Psoas muscle (tissue), 8 donors: ENCODE measurements at places on chromosomes 12 and 14. TPM values are rescaled to one million over a fixed set of nuclear protein-coding genes. Genes with fewer than 3 reads are reported as not detected.

Gene TAS2R43
- total RNA-seq: 0.36 TPM

Gene RNASE7
- 0.43 TPM for total RNA-seq

Gene LMNTD1
- total RNA-seq: not detected

Gene TAS2R14
- total RNA-seq: 0.52 TPM

Gene DNAAF2
- total RNA-seq: 6.0 TPM

Gene CLEC1B
- total RNA-seq: not detected

Gene C14orf39
- total RNA-seq: 4.4 TPM

Gene OTOGL
- not detected for total RNA-seq

Gene BRI3BP
- 1.3 TPM for total RNA-seq

Gene SIRT4
- total RNA-seq: 6.1 TPM

Gene COL2A1
- not detected for total RNA-seq

Gene FGD4
- 9.8 TPM for total RNA-seq

Gene RNASE3
- total RNA-seq: not detected

Gene SLC25A29
- 6.3 TPM for total RNA-seq

Gene KNTC1
- 2.3 TPM for total RNA-seq

Gene RNASE4
- 0.77 TPM for total RNA-seq

Gene FOXN4
- total RNA-seq: not detected

Gene IFI27
- 119 TPM for total RNA-seq

Gene PTPRB
- total RNA-seq: 16.5 TPM

Gene COA8
- 77.7 TPM for total RNA-seq

Gene DNAJC22
- not detected for total RNA-seq

Gene PPM1H
- 1.8 TPM for total RNA-seq

Gene GLIPR1
- total RNA-seq: 4.6 TPM

Gene IRAK3
- total RNA-seq: 3.6 TPM

Gene SNAPC1
- 4.6 TPM for total RNA-seq

Gene IPO8
- 37.2 TPM for total RNA-seq

Gene MSI1
- not detected for total RNA-seq

Gene APOLD1
- 20.4 TPM for total RNA-seq

Gene ADAMTS20
- total RNA-seq: not detected

Gene LHX5
- total RNA-seq: not detected

Gene SCNN1A
- 0.40 TPM for total RNA-seq

Gene MMP14
- total RNA-seq: 9.6 TPM

Gene ZFHX2
- 2.9 TPM for total RNA-seq

Gene FBRSL1
- total RNA-seq: 40.1 TPM

Gene MYF6
- 377 TPM for total RNA-seq

Gene CCDC196
- not detected for total RNA-seq

Gene PLEKHD1
- 0.04 TPM for total RNA-seq

Gene MDM2
- total RNA-seq: 79.7 TPM

Gene CD163L1
- 0.80 TPM for total RNA-seq

Gene CIDEB
- 0.95 TPM for total RNA-seq

Gene ZC2HC1C
- 6.4 TPM for total RNA-seq

Gene VCPKMT
- 1.8 TPM for total RNA-seq
